ENCODE measurements at places on chromosomes 16 and 17.

GRCh38 chr16:8631818-8632465 lies 10.4 kb downstream of the METTL22 start:
- no peak for DNase-seq

GRCh38 chr16:85554889-85555718 lies 58.0 kb upstream of the GSE1 start:
- no peak for DNase-seq

DNA sequence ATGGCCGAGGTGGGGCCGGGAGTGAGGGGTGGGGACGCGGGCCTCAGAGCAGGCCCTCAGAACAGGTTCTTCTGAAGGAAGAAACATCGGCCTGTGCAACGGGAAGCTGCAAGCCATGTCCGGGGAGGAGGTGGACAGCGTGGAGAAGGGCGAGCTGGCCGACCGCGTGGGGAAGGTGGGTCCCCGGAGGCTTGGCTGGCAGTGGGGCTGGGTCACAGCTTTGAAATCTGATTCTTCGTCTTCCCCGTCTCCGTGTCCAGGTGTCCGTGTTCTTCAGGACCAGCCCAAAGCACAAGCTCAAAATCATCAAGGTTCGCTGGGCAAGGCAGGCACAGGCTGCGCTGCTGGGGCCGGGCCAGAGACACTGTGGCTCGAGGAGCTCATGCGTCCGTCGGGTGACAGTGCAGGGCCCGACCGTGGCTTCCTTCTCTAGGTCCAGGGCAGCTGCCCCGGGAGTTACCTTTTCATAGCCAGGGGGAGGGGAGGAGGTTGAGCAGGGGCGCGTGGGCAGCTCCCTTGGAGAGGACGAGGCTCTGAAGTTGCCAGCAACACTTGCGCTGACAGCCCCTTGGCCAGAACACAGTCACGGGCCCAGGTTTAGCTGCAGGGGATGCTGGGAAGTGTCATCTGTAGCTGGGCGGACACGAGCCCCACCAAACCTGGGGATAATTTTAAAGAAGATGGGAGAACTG lies 51.3 kb downstream of the MEAK7 start:
- no peak for DNase-seq

DNA sequence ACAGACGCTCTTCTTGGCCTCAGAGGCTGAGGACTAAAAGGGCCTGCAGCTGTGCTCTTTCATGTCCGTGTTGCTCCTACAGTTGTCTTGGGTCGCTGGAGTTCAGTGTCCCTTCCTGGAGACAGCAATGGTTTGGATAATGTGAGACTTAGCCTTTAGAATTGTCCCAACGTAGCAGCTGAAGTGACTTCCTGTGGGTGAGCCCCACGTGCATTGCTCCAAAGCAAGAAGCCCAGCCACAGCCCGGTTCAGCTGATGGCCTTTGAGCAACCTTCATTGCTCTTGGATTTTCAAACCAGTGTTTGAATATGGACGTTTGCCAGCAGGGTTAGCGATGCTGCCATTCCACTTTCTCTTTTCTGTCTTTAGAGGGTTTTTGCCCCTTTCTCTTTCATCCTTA lies 19.7 kb downstream of the TMEM11 start:
- DNase-seq, result no peak

GRCh38 chr16:14071576-14072271 lies 605 bp downstream of the MRTFB start:
- DNase-seq, result no peak

DNA sequence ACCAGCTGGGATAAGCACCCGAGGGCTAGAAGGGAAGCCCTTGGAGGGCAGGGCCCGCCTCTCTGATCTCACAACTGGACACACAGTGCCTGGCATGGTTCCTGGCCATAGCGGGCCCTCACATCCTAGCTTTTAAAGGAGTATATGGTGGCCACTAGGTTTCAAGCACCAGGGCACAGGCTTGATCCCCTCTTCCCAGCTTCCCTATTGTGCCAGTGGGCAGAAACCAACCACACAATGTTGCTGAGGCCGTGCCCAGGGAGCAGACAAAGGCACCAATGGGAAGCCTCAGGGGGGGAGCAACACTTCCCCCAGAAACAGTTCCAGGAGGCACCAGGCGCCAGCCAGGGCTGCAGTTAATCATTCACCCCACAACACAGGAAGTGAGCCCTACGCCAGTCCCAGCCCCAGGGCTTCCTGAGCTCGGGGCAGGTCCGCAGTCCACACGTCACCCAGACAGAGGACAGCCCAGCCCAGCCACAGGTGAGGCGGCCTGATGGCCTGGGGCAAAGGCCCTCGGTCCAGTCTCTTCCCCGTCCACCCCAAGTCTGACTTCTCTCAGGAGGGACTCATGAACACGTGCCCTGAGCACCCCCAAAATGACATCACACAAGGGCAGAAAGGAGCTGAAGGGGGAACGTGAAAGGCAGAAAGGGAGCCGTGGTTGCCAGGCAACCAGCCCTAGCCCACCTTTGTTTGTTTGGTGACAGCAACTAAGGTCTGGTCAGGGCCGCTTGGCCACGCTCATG lies 12.8 kb downstream of the SMIM5 start:
- DNase-seq, result no peak

DNA sequence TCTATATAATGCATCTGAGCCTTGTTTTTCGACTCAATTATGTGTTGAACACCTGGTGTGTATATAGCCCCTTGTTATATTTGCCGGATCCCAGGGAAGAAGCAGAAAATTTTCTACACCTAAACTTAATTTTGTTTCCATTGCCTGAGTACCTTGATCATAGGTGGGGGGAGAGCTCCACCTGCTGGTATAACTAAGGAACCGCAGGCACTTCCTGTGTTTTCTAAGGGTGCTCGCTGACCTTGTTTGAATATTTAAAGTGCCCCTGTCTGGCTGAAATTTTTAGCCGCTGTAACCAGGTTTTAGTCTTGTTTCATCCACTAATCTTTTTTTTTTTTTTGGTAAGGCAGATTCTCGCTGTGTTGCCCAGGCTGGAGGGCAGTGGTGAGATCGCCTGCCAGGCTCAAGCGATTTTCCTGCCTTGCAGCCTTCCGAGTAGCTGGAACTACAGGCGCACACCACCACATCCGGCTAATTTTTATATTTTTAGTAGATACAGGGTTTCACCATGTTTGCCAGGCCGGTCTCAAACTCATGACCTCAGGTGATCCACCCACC lies 6.5 kb upstream of the NUBP1 start:
- peak; percentile 90 for DNase-seq

DNA sequence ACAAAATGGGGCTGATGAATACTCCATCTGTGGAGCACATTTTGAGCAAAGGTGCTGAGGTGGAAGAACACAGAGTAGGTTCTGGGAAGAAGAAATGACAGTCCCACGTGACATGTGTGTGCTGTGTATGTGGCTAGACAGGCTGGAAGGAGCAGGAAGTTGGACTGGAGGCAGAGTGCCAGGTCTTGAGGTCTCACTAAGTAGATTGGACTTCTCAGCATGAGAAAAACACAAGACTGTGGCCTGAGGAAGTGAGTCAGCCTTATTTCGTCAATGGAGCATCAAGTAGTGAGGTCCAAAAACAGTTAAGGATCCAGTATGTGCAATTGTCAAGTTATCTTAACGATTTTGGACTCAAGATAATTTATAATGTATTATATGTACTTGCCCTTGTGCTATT lies 736.5 kb downstream of the KCNJ2 start:
- DNase-seq, result no peak

GRCh38 chr17:16040710-16041251 lies 41.2 kb downstream of the TTC19 start:
- DNase-seq, result no peak

DNA sequence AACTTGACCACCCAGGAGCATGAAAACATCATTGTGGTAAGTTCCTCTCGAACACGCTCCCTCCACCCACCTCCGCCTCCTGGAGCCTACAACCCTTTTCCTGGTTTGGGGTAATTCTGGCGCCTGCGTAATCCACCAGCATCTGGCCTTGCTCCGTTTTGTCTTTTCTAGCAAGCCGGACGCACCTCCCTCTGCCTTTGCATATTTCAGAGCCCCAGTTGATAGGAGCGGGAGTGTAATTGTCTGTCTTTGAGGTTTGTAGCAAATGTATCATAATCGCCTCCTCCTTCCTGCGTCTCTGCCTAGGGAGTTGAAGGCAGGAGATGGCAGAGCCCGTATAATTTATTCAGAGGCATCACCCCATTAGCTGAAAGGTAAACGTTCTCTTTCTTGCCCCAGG lies 121.3 kb upstream of the PLCG2 start:
- no peak for DNase-seq

GRCh38 chr17:68497885-68498319 lies 14.3 kb upstream of the PRKAR1A start:
- no peak for DNase-seq

- no peak for DNase-seq
Measured at GRCh38 chr16:10957771-10958482, 13.6 kb downstream of the CLEC16A start.

DNA sequence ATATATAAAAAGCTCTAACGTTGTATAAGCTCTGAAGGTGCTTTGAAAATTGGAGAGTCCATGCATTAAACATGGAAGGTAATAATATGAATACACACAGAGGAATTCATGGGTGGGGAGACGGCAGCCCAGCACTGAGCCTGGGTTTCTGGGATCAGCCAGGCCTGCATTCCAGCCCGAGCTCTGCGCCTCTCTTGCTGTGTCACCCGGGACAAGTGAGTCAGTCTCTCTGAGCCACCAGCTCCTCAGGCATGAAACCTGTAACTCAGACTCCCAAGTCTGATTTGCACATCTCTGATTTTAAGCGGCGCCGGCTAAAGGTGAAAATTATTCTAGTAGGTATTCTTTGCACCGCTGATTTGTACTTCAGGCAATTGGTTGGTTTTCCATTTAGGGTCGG lies 238.8 kb downstream of the MRTFB start:
- no peak for DNase-seq

GRCh38 chr17:17701658-17702057 lies 20.4 kb downstream of the RAI1 start:
- DNase-seq, result no peak
